ENCODE measurements at places on chromosomes 7 and 10. TPM values are rescaled to one million over a fixed set of nuclear protein-coding genes. Genes with fewer than 3 reads are reported as not detected.

PARD3 gene
- 4.0 TPM for total RNA-seq

TACC2 gene
- total RNA-seq = not detected

CFAP70 gene
- total RNA-seq = 0.31 TPM

FAM204A gene
- total RNA-seq = 60.5 TPM

EN2 gene
- total RNA-seq = not detected

ACSL5 gene
- 22.1 TPM for total RNA-seq

ELN gene
- total RNA-seq = 0.19 TPM

ABCB8 gene
- total RNA-seq = 41.3 TPM

PPP1R17 gene
- total RNA-seq = not detected

DGKB gene
- not detected for total RNA-seq

DNAJC12 gene
- 13.9 TPM for total RNA-seq

COL28A1 gene
- total RNA-seq = not detected

TMEM248 gene
- total RNA-seq = 51.4 TPM

DNA sequence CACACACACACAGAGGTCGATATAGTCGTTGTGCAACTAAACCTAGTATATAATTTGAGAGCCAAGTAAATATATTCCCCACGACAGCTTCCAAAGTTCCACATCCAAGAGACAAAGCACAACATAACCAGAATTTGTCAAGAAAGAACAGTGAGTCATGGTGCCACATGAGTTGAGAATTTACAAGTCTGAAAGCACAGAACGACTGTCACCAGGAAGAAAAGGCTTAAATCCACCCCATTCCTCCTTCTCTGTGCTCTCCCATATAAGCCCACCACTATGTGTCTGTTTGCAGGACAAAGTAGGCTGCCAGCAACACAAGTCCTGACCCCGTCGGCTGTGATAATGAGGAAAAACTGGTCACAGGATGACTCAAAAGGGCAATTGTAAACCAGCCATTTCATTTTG lies 32.8 kb downstream of the GSAP start:
- DNase-seq = no peak
- peaks cover 21% of the 10 kb centered on the region for H3K4me1 ChIP-seq
- no peaks in the 10 kb centered on the region for H3K27me3 ChIP-seq
- peaks cover 9% of the 10 kb centered on the region for H3K36me3 ChIP-seq

- no peaks in the 10 kb centered on the region for H3K4me1 ChIP-seq
- H3K36me3 ChIP-seq = no peaks in the 10 kb centered on the region
- H3K27me3 ChIP-seq = peaks cover 10% of the 10 kb centered on the region
- DNase-seq = peak; percentile 7
These were observed 358.4 kb downstream of the KCNMA1 start for GRCh38 chr10:77279207-77279606.

DNA sequence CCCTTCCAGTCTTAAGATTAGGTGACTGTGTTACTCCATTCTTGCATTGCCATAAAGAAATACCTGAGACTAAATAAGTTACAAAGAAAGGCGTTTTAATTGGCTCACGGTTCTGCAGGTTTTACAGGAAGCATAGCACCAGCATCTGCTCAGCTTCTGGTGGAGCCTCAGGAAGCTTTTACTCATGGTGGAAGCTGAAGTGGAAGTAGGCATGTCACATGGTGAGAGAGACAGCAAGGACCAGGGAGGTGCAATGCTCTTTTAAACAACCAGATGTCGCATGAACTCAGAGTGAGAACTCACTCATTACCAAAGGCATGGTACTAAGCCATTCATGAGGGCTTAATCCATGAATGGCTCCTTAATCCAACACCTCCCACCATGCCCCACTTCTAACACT lies 34.0 kb upstream of the TMEM273 start:
- DNase-seq = no peak
- H3K27me3 ChIP-seq = peaks cover 17% of the 10 kb centered on the region
- H3K4me1 ChIP-seq = no peaks in the 10 kb centered on the region
- no peaks in the 10 kb centered on the region for H3K36me3 ChIP-seq

DNA sequence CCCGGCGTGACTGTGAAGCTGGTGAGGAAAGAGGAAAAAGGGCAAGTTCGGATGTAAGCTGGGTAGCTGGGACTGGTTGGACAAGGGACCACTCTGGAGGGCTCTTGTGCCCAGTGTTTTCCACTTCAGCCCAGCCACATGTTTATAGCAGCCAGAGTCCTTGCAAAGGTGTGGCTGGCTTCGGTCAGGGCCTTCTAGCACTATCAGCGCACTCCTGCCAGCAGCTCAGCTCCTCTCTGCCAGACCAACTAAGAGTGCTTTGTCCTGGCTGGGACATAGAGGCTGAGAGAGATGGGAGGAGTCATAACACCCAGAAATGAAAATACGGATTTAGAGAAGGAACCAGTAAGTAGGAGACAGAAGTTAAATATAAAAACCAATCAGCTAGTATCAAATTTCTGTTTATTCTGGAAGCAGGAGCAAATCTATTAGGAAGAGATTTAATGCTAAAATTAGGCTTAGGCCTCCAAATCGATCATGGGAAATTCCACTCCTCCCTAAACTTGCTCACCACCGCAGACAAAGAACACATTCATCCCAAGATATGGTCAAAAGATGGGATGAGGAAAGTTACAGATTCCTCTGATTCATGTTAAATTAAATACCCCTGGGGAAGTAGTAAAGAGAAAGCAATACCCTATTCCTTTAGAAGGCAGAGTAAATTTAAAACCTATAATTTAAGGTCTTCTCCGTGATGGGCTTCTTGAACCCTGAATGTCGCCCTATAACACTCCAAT lies 135.0 kb downstream of the RALA start:
- no peak for DNase-seq
- H3K4me1 ChIP-seq = peaks cover 14% of the 10 kb centered on the region
- no peaks in the 10 kb centered on the region for H3K27me3 ChIP-seq
- no peak overlapping the region for H3K27ac ChIP-seq
- H3K36me3 ChIP-seq = no peaks in the 10 kb centered on the region

GRCh38 chr7:31688996-31689395 lies 2.0 kb downstream of the PPP1R17 start:
- H3K4me3 ChIP-seq = no peak overlapping the region
- H3K4me1 ChIP-seq = no peaks in the 10 kb centered on the region
- H3K27ac ChIP-seq = no peak overlapping the region

GRCh38 chr10:22319547-22319979 lies 1.3 kb upstream of the BMI1 start:
- H3K4me1 ChIP-seq = peaks cover 45% of the 10 kb centered on the region
- peak overlapping the region; percentile 82 for H3K4me3 ChIP-seq
- DNase-seq = no peak
- no peak overlapping the region for H3K27ac ChIP-seq
- peaks cover 4% of the 10 kb centered on the region for H3K36me3 ChIP-seq

GRCh38 chr7:155676052-155676451 lies 31.6 kb downstream of the RBM33 start:
- peaks cover 13% of the 10 kb centered on the region for H3K36me3 ChIP-seq
- no peaks in the 10 kb centered on the region for H3K27me3 ChIP-seq
- no peak overlapping the region for H3K27ac ChIP-seq
- H3K4me3 ChIP-seq = no peak overlapping the region
- H3K4me1 ChIP-seq = peaks cover 27% of the 10 kb centered on the region

DNA sequence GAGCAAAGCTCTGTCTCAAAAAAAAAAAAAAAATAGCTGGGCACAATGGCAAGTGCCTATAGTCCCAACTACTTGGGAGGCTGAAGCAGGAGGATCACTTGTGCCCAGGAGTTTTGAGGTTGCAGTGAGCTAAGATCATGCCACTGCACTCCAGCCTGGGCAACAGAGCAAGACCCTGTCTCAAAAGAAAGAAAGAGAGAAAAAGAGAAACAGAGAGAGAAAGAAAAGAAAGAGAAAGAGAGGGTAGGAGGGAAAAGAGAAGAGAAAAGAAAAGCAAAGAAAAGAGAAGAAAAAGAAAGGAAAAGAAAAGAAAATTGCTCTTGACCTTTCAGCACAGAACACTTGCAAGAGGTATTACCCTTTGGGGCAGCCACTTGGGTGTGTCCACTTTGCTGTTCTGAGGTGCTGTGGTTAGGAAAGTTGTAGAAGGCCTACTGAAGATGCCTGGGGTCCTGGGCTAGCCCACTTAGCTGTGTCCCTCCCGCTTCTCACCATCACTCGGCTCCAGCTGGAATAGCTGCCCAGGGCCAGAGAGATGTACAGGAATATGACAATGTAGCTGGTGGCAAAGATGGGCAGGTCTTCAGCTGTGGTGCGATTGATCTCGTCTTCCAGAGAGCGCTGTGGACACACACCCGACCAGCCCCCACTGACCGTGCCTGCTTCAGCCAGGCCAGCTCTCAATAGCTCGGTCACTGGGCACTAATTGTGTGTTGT lies 5.6 kb downstream of the NPC1L1 start:
- H3K36me3 ChIP-seq = no peaks in the 10 kb centered on the region
- no peak overlapping the region for H3K27ac ChIP-seq
- DNase-seq = no peak
- no peaks in the 10 kb centered on the region for H3K4me1 ChIP-seq
- no peak overlapping the region for H3K4me3 ChIP-seq

DNA sequence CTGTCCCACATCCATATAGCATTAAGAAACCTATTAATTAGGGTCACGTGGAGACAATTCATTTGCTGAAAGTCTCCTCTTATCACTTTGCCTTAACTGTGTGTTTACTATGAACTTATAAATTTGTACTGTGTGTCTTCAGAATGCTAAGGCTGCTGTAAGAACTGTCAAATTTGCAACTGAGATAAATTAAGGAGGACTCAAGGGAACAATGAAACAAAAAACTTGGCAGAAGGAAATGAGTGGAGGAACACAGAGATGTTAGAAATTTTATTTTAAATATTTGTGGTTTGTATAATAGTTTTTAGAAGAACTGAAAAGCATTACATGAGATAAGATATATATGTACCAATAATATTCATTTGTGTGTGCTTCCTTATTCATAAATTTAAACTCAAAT lies 1005.3 kb upstream of the SORCS1 start:
- no peak overlapping the region for H3K27ac ChIP-seq
- H3K4me1 ChIP-seq = no peaks in the 10 kb centered on the region
- H3K4me3 ChIP-seq = no peak overlapping the region
- H3K27me3 ChIP-seq = no peaks in the 10 kb centered on the region

- peaks cover 9% of the 10 kb centered on the region for H3K27me3 ChIP-seq
- no peak overlapping the region for H3K27ac ChIP-seq
- no peaks in the 10 kb centered on the region for H3K4me1 ChIP-seq
- DNase-seq = no peak
- H3K4me3 ChIP-seq = no peak overlapping the region
These were observed 252.3 kb downstream of the CXCL12 start for GRCh38 chr10:44132361-44133289.

DNA sequence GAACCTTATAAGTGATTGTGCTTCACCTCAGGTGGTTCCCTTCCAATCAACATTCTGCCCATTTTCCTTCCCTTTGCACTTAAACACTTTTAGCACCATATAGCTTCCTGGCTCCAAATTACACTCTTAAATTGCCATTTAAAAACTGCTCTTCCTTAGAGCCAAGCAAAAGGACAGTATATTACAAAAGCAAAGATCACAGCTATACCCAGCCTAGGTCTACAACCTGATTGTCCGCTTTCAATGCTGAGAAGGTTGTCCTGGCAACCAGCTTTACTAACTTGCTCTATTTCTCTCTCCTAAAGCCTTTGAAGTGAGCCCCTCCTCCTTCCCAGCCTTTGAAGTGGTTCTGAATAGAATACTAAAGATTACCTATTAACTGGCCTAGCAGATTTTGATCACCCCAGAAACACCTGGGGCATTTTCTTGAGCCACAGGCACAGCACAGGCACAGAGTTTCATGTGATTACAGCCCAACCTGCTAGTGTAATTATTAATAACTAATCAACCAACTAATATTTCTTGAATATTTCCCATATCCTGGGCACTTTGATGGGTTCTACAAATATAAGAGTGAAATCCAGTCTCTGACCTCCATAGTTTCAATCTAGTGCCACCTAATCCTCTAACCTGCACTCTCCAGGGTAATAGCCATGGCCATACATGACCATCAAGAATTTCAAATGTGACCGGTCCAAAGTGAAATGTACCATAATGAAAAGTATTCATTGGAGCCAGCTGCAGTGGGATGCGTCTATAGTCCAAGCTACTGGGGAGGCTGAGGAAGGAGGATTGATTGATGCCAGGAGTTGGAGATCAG lies 63.6 kb upstream of the TRIM24 start:
- no peaks in the 10 kb centered on the region for H3K36me3 ChIP-seq
- DNase-seq = no peak
- H3K4me1 ChIP-seq = no peaks in the 10 kb centered on the region

GRCh38 chr7:137985253-137985896 lies 16.5 kb downstream of the CREB3L2 start:
- H3K27me3 ChIP-seq = no peaks in the 10 kb centered on the region
- peaks cover 3% of the 10 kb centered on the region for H3K4me1 ChIP-seq
- H3K4me3 ChIP-seq = no peak overlapping the region
- H3K27ac ChIP-seq = no peak overlapping the region

GRCh38 chr7:145599376-145599775 lies 517.2 kb upstream of the CNTNAP2 start:
- no peaks in the 10 kb centered on the region for H3K27me3 ChIP-seq
- no peak overlapping the region for H3K4me3 ChIP-seq
- no peak for DNase-seq
- no peaks in the 10 kb centered on the region for H3K36me3 ChIP-seq

GRCh38 chr7:34104992-34105391 lies 199.7 kb downstream of the BMPER start:
- DNase-seq = no peak
- H3K4me3 ChIP-seq = no peak overlapping the region
- no peak overlapping the region for H3K27ac ChIP-seq
- H3K36me3 ChIP-seq = no peaks in the 10 kb centered on the region
- peaks cover 6% of the 10 kb centered on the region for H3K27me3 ChIP-seq
- no peaks in the 10 kb centered on the region for H3K4me1 ChIP-seq

GRCh38 chr10:47179291-47179647 lies 120.7 kb upstream of the GDF10 start:
- DNase-seq = no peak
- no peak overlapping the region for H3K4me3 ChIP-seq
- H3K36me3 ChIP-seq = no peaks in the 10 kb centered on the region
- H3K4me1 ChIP-seq = no peaks in the 10 kb centered on the region
- H3K27me3 ChIP-seq = no peaks in the 10 kb centered on the region

DNA sequence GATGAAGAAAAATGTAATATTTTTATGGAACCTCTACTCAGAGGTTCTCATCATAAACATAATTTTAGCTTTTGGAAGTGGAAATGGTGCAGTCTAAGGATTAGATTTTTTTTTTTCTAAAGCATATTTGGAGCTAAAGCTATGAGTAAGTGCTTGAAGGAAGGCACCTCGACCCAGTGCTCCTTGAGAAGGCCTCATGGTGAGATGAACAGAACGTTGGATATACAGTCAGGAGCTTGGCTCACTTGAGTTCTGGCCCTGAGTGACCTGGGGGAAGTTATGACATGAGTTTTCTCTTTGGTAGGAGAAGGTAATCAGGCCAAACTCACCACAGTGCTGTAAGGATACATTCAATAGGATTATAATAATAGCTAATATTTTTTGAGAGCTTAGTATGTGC lies 163.3 kb downstream of the JCAD start:
- H3K27me3 ChIP-seq = peaks cover 7% of the 10 kb centered on the region
- no peaks in the 10 kb centered on the region for H3K36me3 ChIP-seq
- H3K4me3 ChIP-seq = no peak overlapping the region
- H3K4me1 ChIP-seq = no peaks in the 10 kb centered on the region
- DNase-seq = no peak

DNA sequence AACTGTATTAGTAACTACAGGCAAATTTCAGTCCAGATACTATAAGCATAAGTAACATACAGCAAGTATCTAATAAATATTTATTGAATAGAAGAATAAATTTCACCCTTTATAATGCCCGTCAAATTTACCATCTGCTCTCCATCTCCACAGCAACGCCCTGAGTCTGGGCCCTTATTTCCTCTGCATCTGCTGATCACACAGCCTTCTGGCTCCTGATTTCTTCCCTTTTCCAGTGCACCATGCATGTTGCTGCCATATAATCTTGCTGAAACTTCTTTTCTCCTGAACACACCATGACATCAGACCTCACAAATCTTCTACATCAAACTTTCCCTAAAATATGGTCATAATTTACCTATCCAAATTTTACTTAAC lies 15.4 kb downstream of the HYCC1 start:
- no peak for DNase-seq
- H3K27me3 ChIP-seq = no peaks in the 10 kb centered on the region
- no peaks in the 10 kb centered on the region for H3K36me3 ChIP-seq
- no peak overlapping the region for H3K4me3 ChIP-seq
- H3K4me1 ChIP-seq = peaks cover 35% of the 10 kb centered on the region

Data from activated naive CD4-positive, alpha-beta T cell treated with anti-CD3 and anti-CD28 coated beads for 36 hours (primary cell).